ENCODE measurements at places on chromosomes 1 and 21.
A peak's percentile ranks its signal among the peaks of the same experiment; 100 is the strongest.

DNA sequence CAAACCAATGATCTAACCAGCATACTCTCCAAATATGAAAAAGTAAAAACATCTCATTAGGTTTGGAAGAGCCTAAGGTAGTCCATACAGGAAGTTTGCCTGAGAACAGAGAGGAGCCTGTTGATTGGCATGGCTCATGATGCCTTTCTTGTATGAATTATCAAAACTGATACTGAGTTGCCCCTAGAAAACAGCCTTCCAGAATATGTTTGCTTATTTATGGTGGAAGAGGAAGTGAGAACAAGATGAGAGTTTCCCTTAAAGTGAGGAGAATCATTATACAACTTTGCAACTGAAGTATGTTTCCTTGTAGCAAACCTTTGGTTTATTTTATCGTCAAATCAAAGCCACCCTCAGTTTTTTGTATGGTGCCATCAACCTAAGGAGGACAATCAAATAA lies 23.8 kb upstream of the KIAA1614 start:
- DNase-seq = no peak

- DNase-seq = no peak
Measured at GRCh38 chr1:189605226-189605625, 872.4 kb downstream of the BRINP3 start.

DNA sequence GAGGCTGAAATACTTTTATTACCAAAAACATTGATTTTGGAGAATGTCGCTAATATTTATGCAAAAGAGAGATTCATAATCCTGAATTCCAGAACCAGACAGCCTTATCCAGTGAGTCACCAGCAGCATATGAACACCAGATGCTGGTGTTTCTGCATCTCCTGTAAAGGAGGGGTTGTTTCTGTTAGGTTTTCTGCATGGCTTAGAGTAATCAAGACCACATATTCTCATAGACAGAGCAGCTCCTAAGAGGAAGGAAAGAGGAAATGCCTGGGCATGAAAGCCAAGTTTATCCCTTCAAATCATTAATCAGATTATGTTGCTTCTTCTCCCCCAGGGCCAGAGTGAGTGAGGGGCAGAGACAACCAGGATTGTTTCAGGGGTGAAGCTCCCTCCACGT lies 86.2 kb downstream of the NGF start:
- DNase-seq = no peak

DNA sequence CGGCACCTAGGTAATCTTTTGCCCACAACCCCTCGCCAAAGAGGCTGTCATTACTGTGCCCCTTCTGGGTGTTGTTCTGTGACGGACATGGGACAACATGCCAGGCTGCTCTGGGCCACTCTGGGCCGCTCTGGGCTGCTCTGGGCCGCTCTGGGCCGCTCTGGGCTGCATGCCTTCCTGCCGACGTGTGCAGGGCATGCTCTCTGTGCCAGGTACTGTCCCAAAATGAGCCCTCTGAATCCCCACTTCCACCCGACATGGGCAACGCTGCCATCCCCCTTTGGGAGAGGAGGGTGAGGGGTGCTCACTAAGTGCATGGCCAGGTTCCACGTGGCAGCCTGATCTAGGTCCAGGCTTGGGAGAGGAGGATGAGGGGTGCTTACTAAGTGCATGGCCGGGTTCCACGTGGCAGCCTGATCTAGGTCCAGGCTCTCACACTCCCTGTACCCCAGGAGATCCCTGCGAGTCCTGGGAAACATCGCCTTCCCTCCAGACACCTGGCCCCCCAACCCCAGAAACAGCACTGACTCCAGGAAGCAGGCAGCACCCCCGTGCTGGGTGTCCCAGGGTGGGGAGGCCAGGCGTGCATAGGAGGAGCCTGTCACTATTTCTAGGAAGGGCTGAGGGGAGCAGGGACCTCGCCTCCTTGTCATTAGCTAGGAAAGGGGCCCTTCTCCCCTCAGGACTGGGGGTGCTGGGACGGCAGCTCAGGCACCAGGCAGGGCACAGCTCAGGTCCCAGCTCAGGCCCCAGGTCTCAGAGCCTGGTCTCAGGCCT lies 16.5 kb downstream of the TTC34 start:
- no peak for DNase-seq

GRCh38 chr1:1683104-1683905 lies 9.3 kb downstream of the SLC35E2B start:
- peak; percentile 43 for DNase-seq

DNA sequence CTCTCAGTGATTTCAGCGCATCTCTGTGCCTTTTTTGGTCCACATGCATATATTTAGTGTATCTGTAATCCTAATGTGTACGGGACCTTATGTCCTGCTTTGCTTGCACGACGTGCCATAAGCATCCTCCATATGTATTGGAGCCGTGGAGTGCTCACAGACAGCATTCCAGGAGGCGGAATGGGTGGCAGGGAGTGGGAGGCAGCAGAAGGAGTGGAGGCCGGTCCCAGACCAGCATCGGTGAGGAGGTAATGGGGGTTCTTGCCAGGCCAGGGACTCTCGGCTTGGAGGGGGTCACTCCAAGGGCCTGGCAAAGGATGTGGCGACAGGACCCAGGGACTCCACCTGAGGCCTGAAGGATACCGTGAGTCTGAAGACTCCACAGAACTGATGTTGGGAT lies 185.0 kb downstream of the CAMTA1 start:
- DNase-seq = no peak
